ENCODE measurements at places on chromosomes 11 and 22.

DNA sequence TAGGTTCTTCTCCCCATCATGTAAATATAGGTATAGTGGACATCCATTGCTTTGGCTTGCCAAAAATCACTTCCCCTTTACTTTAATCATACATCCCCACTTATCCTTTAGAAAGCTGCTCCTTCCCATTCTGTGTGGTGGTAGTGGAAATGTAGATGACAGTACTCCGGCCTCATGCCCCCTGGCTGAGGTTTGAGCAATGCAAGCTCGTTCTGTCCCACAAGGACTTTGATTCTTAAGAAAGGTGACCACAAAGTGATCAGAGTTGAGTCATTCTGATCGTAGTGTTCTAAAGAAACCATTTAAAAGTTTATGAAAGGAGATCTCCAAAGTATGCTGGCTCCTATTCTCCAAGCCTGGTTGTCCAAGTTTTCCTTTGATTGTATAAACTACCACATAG, 10.9 kb downstream of the TUG1 start:
- no peak for DNase-seq

DNA sequence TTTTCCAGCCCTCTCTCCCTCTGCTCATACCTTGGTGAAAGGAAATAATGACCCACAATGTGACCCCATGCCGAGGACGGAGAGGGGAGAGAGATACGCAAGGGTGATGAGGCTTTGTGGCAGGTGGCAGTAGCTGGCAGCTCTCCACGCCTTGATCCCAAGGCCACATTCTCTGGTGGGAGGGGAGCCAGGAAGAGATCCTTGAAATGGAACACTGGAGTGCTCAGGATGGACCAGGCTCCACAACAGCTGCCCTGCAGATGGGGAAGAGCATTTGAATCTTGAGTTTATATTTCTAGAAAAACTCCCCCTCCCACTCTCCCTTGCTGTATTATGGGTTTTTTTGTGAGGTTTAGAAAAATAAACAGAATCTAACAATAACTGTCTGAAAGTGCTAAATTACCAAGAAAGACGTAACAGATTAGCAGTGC, 61.6 kb upstream of the CDON start:
- no peak for DNase-seq

GRCh38 chr11:7982582-7983119, 4.5 kb upstream of the EIF3F start:
- no peak for DNase-seq

- DNase-seq, result no peak
These were observed 5.1 kb upstream of the BIRC2 start for GRCh38 chr11:102341844-102342318.

DNA sequence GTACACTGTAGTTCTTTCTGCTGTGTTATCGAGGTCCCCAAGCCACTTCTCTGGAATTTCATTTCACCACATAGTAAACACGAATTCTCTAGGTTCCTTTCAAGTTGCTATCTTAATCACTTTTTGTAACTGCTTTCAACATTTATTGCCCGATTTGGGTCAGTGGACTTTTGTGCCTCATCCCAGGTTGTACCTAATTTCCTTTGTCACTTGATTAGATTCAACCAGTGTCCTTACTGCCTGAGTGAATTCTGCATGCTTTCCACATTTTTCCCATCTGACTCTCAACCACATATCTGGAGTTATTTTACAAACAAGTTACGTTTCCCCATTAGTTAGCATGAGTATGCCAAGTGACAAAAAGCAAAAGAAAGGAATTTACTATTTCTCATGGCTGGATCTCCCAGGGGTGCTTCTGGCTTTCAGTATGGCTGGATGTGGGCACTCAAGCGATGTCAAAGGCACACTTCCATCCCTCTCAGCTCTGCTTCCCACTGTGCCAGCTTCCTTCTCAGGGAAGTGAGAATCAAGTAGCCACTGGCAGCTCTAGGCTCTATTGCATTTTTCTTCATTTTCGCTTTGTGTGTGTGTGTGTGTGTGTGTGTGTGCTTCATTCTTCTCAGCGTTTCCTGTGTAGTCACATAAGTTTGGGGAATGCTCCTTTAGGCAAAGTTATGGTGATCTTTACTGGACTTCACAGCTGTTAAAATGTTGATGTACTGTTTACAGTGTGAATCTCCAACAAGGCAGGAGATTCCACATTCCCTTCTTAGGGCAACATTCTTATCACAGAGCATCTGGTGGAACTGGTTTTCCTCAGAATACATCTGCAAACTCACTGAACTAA, 128.9 kb downstream of the DBX1 start:
- DNase-seq, result no peak

GRCh38 chr11:44159848-44160721, 64.6 kb downstream of the EXT2 start:
- DNase-seq, result no peak

DNA sequence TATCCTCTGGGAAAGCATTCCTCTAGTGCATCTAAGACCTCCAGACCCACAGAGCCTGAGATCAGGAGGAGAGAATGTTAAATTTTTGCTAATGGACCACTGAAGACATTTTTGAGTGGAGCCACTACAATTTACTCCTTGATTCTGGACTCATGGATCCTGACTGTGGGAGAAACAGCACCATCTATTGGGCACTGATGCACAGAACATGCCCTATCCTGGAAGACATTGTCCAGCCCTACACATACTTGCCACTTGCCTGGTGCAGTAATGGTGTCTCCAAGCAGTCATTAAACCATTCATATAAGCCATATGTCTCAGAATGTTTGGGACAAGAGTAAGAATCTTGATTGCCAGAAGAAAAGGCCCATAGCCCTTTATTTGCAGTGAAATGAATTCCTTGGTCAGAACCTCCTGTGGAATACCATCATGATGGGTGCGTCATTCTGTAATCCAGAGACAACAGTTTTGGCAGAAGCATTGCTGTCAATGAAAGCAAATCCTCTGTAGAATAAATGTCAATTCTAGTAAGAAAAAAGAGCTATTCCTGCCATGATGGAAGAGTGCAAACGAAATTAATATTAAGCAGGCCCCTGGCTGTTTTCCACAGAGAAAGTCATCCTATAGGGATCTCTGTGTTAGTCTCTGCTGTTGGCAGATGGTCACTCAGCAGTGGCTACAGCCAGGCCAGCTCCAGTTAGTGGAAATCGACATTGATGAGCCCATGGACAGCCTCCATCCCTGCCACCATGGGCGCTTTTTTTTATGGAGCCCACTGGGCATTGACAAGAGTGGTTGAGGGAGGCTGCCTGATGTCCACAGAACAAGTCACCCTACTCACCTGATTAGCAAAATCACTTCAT, 43.5 kb downstream of the GGTLC2 start:
- no peak for DNase-seq

DNA sequence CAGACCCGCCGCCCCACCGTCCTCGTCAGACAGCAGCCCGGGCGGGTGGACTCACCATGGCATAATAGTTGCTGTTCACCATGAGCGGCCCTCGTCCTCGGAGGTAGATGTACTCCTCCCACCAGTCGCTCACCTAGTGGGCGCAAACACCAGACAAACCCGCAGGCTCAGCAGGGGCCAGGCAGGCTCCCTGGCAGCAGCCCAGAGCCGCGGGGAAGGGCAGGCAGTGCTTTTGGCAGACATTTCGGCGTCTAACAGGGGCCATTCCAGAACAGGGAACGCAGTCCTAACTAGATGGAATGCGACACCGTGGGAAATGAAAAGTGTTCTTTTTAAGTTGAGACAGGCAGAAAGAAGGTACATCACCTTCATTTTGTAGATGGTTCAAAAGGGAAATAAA, 44.9 kb downstream of the CPT1A start:
- no peak for DNase-seq

GRCh38 chr11:103537904-103538502, 428.8 kb downstream of the DYNC2H1 start:
- DNase-seq, result no peak

DNA sequence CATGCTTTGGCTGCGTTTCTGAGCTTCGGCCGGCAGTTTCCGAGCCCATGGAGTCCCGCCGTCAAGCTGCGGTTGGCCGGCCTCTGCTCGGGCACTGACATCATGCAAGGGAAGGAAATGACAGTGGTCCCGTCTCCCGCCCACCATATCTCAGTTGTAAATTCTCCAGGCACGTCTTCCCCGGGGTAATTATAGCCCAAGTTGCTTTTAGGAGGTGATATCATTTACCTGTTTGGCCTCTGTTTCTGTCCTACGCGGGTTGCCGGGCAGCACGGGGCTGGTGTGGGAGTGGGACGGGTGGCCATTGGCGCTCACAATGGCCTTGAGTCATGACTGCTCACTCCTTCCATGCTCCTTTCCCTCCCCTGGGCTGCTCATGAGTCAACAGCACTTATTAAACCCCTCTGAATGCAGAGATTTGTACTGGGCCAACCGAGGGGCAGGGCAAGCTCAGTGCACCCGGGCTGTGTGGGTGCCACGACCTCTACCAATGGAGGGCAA, 4.2 kb upstream of the ANO1 start:
- no peak for DNase-seq

- DNase-seq, result no peak
These were observed 266.0 kb upstream of the NARS2 start for GRCh38 chr11:78840623-78841022.

DNA sequence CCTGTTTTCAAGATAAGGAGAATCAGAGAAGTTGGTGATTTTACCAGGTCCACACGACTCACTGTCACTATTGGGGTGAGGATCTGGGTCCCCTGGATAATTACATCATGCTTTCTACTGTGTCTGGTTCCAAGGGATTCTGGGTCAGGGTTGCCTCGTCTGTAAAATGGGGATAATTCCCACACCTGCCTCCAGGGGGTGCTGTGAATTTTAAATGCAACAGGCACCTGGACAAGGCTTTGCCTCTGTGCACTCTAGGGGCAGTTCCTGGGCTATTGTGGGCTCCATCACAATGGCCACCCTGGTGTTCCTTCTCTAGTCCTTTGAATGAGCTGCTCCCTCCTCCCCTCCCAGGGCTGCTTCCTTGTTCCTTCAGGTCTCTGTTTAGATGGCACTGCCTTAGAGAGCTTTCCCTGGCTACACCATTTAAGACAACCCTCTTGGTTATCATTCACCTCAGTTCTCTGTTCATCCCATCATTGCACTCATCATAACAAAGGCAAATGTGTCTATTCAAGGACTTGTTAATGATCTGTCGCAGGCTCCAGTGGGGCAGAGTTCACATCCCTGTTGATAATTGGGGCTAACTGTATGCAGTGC, 178.6 kb downstream of the MIAT start:
- DNase-seq, result peak; percentile 3

DNA sequence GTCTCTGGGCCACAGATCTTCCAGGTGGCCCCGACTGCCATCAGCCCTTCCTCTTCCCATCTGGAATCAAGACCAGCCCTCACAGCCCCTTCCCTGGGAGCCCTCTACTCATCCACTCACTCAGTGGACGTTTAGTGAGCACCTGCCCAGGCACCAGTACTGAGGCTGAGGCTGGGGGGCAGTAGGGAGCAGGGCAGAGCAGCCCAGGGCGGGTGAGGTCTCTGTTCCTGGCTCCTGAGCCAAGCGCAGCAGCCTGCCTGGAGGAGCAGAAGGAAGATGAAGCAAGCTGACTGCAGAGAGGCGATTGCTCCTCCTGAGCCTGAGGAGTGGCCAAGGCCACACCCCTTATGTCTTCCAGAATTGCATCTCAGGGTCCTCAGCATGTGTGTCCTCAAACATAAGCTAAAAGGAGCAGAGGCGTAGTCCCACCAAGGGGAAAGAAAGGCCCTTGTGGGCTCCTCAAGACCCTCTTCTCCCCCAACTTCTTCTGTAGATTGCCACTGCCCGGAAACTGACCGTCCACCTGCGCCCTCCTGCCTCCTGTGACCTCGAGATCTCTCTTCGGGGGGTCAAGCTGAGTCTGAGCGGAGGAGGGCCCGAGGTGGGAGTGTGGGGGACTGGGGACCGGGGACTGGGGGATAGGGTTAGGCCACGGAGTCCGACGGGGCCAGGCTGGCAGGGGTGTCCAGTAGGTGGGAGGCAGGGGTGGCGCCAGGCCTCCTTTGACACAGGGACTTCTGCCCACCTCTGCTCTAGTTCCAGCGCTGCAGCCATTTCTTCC, 5.8 kb downstream of the MAPK8IP2 start:
- no peak for DNase-seq

DNA sequence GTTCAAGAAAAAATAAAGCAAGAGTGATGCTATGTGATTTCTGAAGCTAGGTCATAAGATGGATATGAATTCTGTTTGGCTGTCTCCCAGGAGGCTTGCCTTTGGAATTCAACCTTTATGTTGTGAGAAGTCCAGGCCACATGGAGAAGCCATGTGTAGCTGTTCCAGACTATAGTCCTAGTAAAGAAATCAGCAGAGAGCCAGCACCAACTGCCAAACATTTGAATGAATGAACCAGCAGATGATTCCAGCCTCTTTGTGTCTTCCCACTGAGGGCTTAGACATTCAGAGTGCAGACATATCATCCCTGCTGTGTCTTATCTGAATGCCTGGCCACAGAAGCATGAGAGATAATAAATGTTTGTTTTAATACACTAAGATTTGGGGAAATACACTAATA, 1150.6 kb downstream of the DLG2 start:
- no peak for DNase-seq

- no peak for DNase-seq
These were observed 49.9 kb upstream of the TRIM77 start for GRCh38 chr11:89660234-89660633.
